Effector memory CD8-positive, alpha-beta T cell (primary cell): ENCODE measurements at places on chromosomes 1 and 21.

- no peak for DNase-seq
These were observed 130.7 kb downstream of the SIPA1L2 start for GRCh38 chr1:232499188-232499587.

GRCh38 chr1:246803883-246804282 is 79.7 kb downstream of the SCCPDH start:
- DNase-seq, result no peak

- no peak for DNase-seq
These were observed 226.0 kb upstream of the KAZN start for GRCh38 chr1:14372526-14372925.

DNA sequence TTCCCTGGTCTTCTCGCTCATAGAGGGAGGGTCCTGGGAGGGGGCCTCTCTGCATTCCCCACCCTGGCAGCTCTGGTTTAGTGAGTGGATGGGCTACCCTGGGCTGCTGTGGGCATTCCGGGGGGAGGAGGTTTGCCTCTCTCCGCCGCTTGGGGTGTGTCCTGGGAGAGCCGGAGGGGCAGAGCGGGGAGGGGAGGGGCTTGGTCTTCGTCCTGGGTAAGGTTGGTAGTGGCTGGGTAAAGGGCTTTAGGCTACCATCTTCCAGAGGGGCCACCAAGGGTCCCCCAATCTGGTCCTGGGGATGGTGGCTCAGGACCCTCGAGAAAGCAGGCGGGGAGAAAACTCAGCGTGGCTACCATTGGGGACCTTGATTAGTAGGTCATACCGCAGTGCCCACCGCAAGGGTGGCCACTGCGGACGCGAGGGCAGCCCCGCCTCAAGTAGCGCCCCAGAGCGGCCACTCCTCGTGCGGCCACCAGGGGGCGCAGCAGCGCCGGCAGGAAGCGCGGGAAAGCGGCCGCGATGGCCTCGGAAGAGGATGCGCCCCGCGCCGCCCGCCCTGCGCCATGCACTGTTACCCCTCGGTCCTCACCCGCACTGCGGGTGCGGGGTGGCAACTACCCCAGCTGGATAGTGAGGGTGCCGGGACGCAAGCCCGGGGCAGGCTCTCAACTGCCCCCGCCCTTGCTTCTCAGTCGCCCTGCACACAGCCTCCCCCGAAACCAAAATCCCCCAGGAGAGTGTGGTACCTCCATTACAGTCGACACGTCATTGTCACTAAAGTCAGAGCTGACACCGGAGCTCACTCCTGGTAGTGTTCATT is 44.1 kb upstream of the SLC25A33 start:
- DNase-seq, result peak; percentile 44

- DNase-seq, result no peak
These were observed 49.1 kb downstream of the MCOLN2 start for GRCh38 chr1:84947536-84948410.

DNA sequence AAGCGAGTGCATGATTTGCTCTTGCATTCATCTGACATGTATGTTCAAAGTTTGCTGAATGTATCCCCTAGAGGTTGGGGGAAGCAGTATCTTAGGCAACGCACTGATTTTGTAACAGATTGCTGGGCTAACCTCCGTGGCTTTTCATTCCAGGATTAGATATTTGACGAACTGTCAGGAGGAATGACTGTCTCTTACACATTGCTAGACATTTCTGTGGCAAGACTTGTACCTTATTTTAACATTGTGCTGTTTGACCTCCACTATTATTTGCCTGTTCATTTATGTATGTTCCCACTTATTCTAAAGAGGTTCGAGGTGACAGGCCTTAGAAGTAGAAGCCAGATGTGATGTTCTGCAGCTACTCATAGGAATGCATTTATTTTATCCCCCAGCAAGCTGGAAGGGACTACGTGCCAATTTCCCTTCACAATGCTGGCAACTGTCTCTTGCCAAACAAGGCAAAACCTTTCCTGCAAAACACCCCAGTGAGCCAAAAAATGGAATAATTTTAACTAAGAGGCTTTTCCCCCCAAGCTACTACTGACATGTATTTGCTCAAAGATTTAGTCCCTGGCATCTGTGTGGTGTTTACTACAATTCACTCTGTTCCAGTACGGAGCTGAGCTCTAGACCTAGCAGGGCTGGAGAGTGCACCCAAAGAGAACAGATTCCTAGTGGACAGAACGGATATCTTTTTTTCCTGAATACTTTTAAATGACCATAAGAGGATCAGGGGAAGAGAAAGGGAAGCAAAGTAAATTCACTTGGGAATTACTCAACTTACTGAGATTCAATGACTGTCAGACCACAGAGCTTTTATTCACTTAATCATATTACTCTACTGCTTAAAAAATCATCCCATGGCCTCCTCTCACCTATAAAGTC is 646.2 kb downstream of the SMYD3 start:
- no peak for DNase-seq

- DNase-seq, result no peak
These were observed 54.4 kb downstream of the SLC9A1 start for GRCh38 chr1:27100335-27101053.

DNA sequence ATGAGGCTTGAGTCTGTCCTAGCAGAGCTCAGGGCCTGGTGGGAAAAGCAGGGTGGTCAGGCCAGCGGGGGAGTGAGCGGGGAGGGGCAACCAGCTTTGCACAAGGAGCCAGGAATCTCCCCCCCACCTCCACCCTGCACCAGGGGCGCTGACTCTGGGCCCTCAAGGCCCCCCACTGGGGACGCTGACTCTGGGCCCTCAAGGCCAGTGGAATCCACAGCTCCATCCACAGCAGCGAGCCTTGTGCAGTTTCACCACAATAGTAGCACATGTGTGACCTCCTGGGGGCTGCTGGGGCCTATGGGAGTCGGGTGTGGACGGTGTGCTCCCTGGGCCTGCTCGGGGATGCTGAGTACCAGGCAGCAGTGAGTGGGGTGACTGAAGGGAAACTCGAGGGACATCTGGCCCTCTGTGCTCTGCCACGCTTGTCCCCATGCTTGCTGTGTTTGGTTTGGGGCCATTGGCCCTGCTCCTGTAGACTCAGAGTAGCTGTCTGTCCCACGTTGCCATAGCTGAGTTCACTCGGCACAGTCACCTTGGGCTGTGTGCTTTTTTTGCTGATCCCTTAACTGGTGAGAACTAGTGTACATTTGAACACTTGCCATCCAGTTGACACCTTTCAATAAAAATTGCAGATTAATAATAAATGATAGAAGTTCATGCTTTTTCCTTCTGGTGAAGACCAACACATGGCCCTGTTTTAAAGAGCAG is 89.2 kb downstream of the ADARB1 start:
- no peak for DNase-seq

DNA sequence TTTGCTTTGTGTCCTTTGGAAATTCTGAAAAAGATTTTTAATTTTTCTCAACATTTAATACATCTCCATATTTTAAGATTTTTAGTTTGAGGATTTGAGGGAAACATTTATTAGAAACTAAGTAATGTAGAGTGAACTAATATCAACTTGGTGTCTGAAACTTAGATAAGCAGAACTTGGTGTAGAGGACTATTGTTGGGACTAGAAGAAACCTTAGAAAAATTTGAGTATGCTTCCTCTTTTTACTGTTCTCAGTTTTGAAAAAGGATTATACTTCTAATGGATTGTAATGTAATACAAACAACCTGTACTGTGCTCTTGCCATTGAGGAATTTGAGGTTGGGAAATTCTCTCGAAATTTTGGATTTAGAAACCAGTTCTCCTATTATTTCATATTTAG is 2.4 kb downstream of the FNBP1L start:
- DNase-seq, result no peak
